Stimulated activated CD4-positive, alpha-beta T cell treated with anti-CD3 and anti-CD28 coated beads, Interleukin-2, amount 100 ng/mL, for 24 hours (primary cell): ENCODE measurements at places on chromosomes 12 and 14.

DNA sequence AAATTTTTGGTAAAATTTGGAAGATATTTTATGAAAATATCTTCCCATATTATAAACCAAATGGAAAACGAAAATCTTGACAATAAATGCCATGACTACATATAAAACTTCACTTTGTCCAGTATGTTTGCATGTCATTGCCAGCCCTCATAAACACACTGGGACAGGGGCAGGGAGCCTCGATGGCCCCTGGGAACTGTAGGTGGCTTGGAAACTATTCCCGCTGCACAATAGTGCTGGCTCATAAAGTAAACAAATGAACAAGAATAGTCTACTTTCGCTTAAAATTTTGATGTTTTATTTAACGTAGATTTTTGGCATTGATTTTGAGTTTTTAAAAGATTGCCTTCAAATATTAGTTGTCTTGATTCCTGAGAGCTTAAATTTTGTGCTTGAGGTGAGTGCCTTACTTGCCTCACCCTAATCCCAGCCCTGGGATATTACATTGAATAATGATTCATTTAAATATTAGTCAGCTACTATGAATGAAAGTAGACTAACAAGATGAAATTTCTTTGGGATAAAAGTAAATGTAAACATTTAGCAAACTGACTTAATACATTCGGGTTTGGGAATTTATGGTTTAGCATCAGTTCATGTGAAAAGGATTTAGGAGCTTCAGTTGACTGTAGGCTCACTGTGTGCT lies 74.0 kb upstream of the PKP2 start:
- DNase-seq, result no peak

DNA sequence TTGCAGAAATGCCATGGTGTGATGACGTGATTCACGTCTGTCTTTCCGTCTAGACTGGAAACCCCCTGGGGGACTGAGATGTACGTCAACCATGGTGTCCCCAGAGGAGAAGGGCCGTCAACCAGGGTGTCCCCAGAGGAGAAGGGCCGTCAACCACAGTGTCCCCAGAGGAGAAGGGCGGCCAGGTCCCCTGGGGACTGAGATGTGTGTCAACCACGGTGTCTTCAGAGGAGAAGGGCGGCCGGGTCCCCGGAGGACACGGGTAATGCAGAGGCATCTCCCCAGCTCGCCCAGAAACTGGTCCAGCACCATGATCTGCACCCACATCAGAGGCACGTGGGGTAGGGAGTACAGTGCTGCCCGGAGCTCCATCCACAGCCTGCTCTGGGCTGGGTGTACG lies 30.6 kb upstream of the GALNT9 start:
- no peak for DNase-seq

DNA sequence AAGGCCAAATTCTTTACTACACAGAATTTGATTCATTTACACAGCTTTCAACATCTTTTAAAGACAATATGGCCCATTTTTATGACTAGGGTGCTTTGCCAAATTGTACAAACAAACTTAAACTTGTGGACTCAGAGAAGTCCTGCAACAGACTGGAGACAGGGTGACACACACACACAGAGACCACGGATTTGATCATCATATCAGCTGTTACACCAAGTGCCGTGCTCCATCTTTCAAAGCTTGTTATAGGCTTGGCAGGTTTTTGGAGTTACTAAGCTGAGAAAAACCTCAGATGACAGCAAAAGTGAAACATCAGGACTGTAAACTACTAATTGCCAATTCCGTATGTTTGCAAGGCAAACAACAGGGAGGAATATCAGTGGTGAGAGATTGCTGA lies 811.7 kb downstream of the GALC start:
- no peak for DNase-seq

- DNase-seq, result no peak
Observed at GRCh38 chr14:104274806-104275205, 136.4 kb downstream of the KIF26A start.

- DNase-seq, result no peak
Observed at GRCh38 chr14:79179985-79180384, 1009.8 kb downstream of the NRXN3 start.

- no peak for DNase-seq
Observed at GRCh38 chr12:11947213-11947612, 123.5 kb upstream of the BCL2L14 start.

DNA sequence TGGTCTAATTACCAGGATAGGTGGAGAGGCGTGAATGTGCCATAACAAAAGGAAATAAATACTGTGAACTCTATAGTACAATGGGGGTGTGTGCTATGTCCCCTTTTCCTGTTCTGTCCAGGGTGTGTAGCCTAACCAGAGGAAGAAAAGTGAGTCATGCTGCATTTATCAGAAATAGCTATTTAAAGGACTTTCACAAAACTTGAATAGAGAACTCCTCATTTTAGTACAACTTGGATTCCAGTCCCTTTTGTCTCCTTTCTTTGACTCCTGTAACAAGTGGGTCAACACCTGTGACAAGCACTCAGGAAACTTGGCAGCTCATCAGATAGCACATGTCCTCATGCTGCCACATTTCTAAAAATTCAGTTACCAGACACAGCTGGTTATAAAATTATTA lies 123.4 kb downstream of the CCDC91 start:
- no peak for DNase-seq

- DNase-seq, result no peak
Observed at GRCh38 chr12:93106910-93107309, 177.8 kb upstream of the EEA1 start.

DNA sequence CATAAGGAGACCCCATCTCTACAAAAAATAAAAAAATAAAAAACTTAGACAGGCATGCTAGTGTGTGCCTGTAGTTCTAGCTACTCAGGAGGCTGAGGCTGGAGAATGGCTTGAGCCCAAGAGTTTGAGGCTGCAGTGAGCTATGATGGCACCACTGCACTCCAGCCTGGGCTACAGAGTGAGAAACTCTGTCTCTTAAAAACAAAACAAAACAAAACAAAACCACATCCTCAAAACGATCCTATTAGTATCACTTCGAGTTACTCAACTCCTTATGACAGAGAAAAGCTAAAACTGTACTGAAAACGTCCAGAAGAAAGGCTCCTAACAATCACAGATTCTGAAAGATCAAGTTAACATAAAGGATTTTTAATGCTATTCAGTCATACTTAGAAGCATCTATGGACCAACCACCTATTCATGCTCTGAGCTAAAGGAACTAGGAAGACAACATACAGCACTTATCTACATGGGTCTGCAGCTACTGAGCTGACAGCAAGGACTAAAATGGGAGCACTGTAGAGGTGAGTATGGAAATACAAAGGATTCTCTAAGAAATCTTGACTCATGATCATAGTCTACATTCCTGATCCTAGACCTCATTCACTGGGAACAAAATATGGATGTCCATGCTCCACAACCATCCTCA lies 75.3 kb upstream of the DUSP6 start:
- no peak for DNase-seq

GRCh38 chr14:24297190-24297964 lies 2.2 kb downstream of the DHRS1 start:
- no peak for DNase-seq

DNA sequence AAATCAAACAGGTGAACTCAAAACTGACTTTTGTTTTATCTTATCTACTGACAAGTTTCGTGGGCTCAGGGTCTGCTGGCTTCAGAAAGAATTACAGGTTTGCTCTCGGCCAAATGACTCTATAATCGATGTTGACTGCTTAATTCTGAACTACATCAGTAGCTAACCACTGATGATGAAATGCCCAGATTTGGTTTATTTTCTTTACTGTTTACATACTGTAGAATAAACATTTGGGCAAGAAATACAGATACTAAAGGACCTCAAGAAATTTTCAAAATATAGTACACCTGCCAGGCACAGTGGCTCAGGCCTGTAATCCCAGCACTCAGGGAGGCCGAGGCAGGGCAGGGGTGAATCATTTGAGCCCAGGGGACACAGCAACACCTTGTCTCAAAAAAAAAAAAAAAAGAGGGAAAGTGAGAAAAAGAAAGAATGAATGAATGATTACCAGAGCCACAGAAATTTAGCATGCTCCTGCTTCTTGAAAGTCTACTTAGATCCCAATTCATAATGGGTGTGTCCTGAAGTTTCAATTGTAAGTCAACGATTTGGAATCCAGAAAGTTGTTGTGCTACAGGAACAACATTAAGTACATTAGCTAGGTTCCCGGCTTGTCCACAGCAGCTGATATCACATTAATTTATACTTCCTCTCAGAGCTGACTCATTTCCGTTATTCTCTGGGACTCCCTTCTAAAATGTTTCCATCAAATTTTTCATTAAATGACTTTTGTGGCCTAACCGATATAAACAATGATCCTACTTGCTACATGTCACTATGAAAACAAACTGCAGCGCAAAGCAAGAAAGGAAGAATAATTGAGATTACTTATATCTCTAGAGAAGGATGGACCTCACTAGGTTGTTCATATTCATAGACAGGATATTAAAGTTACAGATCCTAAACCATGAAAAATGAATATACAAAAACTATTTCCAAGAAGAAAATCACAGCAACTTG lies 134.3 kb downstream of the MED13L start:
- no peak for DNase-seq

- no peak for DNase-seq
Observed at GRCh38 chr12:13144266-13144828, 40.9 kb upstream of the GSG1 start.

- no peak for DNase-seq
Observed at GRCh38 chr12:119864591-119864990, 12.5 kb downstream of the CIT start.

DNA sequence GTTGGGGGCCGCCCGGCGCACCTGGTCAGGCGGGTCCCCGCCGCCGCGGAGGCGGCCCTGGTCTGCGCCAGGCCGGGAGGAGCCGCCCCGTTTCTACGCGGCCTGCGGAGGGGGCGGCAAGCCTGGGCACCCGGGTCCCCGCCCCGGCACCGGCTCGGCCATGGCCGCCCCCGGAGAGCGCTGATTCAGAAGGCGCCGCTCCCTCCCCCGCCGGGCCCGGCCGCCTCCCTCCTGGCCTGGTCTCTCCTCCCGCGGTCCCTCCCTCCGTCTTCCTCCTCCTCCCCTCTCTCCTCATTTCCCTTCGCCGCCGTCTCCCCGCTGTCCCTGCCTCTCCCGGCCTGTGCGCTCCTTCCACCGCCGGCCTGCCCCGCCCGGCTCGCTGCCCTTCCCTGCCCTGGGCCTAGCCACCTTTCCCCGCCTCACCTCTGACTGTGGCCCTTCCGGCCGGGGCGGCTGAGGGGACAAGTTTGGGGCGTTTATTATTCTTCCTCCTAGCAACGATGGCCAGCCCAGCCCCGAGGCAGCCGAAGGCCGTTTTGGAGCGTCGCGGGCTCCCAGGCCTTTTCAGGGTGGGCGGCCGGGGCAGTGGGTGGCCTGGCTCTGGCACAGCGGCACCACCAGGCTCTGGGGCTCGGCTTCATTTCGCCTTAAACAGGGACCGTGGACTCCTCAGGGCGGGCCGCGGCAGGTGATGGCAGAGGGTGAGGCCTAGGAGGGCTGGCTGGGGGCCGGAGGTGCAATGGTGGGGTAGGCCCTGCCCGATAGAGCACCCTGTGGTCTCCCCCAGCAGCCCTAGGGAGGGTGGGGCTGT lies 768 bp downstream of the CEP170B start:
- DNase-seq, result peak; percentile 47

DNA sequence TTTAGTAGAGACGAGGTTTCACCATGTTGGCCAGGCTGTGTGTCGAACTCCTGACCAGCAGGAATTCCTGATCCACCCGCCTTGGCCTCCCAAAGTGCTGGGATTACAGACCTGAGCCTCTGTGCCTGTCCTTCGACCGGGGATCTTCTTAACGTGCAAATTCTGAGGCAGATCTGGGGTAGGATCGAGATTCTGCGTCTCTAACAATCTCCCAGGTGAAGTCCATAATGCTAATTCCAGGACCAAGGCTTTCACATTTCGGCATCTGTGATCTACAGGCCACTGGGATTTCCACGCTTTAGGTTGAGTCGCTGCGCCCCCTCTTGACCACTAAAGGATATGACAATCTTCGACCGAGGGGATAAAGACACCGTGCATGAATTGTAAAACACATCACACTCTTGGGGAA lies 24.8 kb downstream of the FOS start:
- peak; percentile 58 for DNase-seq

GRCh38 chr14:102646615-102647014 lies 54.2 kb downstream of the RCOR1 start:
- no peak for DNase-seq

DNA sequence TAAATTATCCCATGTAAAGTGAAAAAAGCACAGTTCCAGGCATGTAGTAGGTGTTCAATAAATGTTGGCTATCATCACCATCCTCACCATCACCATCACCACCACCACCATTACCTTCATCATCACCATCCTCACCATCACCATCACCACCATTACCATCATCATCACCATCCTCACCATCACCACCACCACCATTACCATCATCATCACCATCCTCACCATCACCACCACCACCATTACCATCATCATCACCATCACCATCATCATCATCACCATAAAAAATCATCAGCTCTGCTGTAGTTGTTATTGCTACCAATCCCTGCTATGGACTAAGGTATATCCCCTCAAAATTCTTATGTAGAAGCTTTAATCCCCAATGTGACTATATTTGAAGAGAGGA lies 15.1 kb downstream of the ISCU start:
- DNase-seq, result no peak

- DNase-seq, result no peak
Observed at GRCh38 chr12:29200586-29200985, 51.5 kb downstream of the FAR2 start.

DNA sequence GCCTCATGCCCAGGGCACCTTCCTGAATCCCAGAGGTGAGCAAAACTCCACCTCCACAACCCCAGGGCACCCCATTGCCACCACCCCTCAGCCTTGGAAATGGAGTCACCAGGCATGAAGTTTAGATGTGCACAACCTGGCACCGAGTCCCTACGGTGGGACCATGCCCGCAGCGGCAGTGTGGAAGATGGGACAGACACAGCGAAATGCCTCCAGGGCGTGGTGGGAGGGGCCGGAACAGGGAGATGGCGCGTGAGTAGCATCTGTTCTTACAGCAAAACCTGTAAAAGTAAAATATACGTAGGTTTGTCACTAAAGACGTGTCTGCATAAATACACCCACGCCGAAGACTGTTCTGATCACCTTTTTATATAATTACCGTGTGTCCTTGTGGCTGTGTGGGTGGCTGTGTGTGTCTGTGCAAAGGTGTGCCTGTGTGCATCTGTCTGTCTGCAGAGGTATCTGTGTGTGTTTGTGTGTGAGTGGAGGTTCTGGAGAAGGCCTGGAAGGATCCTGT lies 17.4 kb upstream of the DEGS2 start:
- no peak for DNase-seq

- peak; percentile 23 for DNase-seq
Observed at GRCh38 chr14:65103150-65103760, 938 bp upstream of the MAX start.

- DNase-seq, result no peak
Observed at GRCh38 chr12:29415111-29415510, 34.1 kb upstream of the ERGIC2 start.
